ENCODE measurements at places on chromosomes 5 and 9. TPM values are rescaled to one million over a fixed set of nuclear protein-coding genes. Genes with fewer than 3 reads are reported as not detected.

Gene ANKRD20A1
- polyA plus RNA-seq, result 0.83 TPM

Gene PIP5K1B
- polyA plus RNA-seq, result 2.0 TPM

Gene SH3PXD2B
- 20.3 TPM for polyA plus RNA-seq

Gene NR4A3
- polyA plus RNA-seq, result 0.87 TPM

Gene SLC36A3
- polyA plus RNA-seq, result not detected

Gene ROR2
- polyA plus RNA-seq, result 21.5 TPM

Gene UBE2QL1
- polyA plus RNA-seq, result 6.3 TPM

Gene TMEM174
- not detected for polyA plus RNA-seq

Gene SCGB3A2
- polyA plus RNA-seq, result 0.37 TPM

Gene MARVELD2
- polyA plus RNA-seq, result 4.9 TPM

Gene LOX
- 2.6 TPM for polyA plus RNA-seq

Measured in cardiac muscle cell (in vitro differentiated cells and primary cell).